NCI-H1092 (cell line): ENCODE measurements at places on chromosomes 7 and 10.

- DNase-seq = peak; percentile 70
These were observed 184.8 kb downstream of the AUTS2 start for GRCh38 chr7:69782917-69783684.

DNA sequence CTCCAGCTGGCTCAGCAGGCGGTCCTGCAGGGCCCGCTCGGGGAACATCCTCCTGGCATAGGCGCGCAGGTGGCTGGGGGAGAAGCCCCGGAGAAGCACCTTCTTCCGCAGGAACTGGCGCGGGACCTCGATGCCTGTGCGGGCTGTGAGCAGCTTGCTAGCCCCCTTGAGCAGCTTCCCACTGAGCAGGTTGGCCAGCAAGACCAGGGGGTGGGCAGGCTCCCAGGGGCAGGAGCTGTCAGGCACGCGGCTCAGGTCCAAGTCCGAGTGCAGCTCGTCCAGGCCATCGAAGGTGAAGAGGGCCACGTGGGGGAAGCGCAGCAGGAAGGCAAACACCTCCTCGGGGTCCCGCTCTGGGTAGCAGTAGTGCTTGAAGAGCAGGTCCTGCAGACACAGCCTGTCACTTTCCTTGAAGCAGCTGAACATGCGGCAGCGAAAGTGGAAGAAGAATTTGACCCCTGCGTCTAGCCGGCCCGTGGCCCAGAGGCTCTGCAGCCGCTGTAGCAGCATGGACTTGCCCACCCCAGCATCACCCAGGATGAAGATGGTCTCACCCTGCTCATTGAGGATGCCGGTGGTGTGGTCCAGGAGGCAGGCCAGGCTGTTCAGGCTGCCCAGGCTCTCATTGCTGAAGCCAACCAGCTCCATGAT is 26.2 kb downstream of the NOD1 start:
- no peak for DNase-seq

DNA sequence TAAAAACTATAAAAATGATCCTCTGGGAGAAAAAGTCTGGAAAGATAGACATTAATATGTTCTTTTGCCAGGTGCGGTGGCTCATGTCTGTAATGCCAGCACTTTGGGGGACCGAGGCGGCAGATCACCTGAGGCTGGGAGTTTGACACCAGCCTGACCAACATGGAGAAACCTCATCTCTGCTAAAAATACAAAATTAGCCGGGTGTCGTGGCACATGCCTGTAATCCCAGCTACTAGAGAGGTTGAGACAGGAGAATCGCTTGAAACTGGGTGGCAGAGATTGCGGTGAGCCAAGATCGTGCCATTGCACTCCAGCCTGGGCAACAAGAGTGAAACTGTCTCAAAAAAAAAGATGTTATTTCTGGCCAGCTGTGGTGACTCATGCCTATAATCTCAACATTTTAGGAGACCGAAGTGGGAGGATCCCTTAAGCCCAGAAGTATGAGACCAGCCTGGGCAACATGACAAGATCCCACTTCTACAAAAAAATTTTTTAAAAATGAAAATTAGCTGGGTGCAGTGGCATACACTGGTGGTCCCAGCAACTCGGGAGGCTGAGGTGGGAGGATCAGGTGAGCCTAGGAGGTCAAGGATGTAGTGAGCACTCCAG is 101.9 kb upstream of the LRRN3 start:
- DNase-seq = no peak

DNA sequence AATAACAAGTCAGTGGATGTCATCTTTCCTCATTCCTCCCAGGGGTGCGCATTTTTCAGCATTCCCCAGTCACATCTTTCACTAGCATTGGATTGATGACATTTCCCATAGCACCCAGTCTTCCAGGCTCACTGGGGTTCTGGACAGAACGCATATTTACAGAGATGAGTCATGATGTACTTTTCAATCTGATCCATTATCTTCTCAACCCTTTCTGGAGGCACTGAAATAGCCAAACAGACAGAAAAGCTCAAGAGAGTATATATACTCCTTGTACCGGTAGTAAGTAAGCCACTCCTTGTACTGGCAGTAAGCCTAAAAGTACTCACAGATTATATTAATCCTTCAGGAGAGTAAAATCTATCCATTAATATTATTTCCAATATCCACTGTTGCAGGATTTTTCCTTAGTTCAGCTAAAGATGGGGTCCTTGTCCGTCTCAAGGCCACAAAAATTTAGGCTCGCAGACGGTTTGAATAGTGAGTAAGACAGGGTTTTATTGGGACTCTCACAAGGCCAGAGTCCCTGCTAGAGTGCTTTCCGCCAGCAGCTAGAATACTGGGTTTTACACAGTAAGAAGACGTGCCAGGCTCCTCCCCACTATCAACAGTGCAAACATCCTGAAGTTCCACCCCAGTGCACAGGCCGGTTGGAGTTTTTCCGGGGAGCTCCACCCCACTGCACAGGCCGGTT is 60.8 kb downstream of the MDH2 start:
- DNase-seq = peak; percentile 39

DNA sequence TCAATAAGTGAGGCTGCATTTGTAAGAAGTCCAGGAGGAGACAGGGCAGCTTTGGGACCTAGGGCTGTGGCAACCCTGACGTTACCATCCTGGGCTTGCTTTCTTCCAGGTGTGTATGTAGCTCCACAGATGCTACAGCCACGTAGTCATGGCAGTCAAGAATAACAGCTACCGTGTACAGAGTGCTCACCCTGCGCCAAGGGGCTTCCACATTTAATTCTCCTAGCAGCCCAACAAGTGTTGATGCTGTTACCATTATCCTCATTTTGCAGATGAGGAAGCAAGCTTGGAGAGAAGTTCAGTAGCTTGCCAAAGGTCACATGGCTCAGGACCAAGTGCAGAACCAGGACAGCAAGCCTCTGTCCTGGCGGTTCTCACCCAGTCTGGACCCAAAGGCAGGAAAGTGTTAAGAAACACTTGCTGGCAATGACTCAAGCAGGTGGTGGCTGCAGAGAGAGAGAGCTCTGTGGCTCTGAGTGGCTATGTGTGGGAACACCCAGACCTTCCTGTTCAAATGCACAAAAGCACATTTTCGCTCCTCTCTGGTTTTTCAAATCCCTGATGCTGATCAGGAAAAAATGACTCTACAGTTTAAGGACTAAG is 89.8 kb downstream of the CREM start:
- peak; percentile 37 for DNase-seq

- no peak for DNase-seq
These were observed 135.8 kb downstream of the DGKB start for GRCh38 chr7:14766747-14767146.

DNA sequence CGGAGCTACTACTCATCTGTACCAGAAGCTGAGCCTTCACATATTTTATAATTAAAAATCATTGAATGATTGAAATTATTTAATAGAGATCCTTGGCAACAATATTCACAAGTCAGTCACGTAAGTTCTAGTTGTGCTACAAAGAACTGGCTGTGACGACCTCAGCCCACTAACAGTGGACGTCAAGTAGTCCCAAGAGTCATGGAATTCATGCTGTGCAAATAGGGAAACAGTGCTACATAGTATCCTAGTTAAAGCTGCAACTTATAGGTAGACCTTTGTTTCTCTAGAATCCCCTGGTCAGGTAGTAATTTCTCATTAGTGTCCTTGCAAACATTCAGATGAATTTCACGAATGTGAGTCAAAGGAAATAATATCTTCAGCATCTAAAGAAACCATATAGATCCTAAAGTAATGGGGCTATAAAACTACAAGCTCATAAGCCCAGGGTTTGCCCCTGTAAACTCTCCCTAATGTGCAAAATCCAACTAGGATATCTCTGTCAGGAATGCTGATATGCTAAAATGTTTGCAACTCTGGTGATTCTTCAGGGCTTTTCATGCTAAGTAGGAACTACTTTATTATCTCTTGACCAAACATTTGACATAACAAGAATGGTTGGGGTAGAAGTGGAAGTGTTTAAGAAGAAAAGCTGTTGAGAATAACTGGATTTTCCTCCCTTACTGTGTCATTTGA is 31.2 kb downstream of the CFAP69 start:
- DNase-seq = no peak

GRCh38 chr10:69202332-69202731 is 17.8 kb upstream of the HKDC1 start:
- no peak for DNase-seq

- DNase-seq = no peak
These were observed 21.3 kb upstream of the NUB1 start for GRCh38 chr7:151320263-151320845.

- peak; percentile 21 for DNase-seq
These were observed 153.2 kb upstream of the FZD8 start for GRCh38 chr10:35795131-35795824.

DNA sequence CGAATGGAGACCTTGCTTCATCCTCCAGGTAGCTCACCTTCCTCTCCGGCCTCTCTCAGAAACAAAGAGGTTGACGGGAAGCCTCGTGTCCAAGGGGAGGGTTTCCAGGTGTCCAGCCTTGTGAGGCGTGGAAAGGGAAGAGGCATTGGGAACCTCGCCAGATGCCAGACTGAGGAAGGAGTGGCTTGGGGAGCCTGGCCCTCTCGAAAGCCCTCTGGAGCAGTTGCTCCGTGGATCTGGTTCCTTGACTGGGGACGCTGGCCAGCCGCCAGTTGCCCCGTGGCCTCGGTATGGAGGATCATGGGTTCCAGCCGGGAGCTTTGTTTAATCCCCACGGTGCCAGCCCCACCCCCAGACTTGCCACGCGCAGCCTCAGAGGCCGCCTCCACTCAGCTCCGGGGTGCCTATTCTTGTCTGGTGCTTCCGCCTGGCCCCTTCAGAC is 30.3 kb upstream of the SUN1 start:
- peak; percentile 71 for DNase-seq

- DNase-seq = no peak
These were observed 1035.5 kb downstream of the LRMDA start for GRCh38 chr10:76466836-76467503.

DNA sequence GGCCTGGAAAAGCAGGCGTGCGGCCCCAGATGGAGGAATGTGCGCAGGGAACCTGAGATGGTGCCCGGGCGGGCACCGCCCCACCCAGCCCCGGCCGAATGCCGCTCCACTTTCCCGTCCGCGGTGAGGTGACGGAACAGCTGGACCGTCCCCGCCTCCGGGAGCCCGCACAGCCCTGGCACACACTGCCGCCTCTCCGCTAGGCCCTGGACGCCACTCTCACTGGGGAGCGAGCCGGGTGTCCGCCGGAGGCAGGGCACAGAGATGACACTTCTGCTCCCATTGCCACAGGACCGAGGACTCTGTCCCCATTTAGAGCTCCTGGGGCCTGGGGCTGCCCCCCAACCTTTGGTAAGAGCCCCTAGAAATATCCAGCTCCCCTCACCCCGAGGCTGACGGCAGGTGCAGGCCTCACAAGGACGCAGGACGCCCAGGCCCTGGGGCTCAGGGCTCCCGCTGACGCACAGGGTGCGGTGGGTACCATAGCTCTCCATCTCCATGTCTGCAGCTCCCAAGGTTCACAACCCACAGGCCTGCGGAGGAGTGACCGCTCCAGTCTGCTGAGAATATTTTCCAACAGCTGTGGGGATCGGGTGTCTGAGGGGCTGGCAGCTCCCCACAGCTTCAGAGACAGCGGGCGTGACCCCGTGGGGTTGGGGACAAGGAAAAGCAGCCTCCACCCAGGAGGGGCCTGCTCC is 52.2 kb upstream of the PDGFA start:
- DNase-seq = no peak

GRCh38 chr10:14092799-14093198 is 237.9 kb downstream of the FRMD4A start:
- DNase-seq = no peak

DNA sequence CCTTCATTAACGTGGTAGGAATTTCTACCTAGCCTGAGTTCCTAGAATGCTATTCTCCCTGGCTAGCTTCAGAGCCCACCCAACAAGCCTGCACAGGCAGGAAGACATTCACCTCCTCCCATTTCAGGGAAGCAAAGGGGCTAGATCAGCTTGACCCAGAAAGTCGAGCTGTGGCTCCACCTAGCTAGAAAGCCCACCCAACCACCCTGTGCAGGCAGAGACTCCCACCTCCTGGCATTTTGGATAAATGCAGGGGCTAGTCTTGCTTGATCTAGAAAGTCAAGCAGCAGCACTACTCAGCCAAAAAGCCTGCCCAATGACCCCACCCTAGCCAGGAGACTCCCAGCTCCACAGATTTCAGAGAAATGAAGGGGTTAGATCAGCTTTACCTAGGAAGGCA is 479.5 kb downstream of the SDK1 start:
- DNase-seq = no peak

- no peak for DNase-seq
These were observed 939.2 kb upstream of the CELF2 start for GRCh38 chr10:10078446-10078845.

- no peak for DNase-seq
These were observed 8.4 kb downstream of the USP6NL start for GRCh38 chr10:11602919-11603523.
